Natural killer cell (primary cell): ENCODE measurements at places on chromosomes 4 and X.

DNA sequence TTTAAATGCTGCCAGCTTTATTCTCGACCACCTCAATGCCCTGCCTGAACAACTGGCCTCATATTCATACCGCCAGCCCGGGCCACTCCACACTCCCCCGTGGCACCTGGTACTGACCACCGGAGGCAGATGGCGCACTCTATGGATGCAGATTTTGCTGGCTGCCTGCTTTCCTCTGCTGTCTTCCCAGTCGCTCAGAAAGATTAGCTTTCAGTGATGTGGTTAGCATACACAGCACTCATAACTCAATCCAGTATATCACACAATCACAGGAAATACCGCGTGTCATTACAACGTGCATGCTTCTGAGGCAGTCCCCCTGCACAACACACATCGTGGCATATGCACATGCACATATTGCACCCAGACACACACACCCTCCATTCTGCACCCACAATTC lies 147.2 kb upstream of the BCOR start:
- peak; percentile 32 for DNase-seq

GRCh38 chr4:143230683-143231082 lies 46.0 kb downstream of the USP38 start:
- no peak for DNase-seq

DNA sequence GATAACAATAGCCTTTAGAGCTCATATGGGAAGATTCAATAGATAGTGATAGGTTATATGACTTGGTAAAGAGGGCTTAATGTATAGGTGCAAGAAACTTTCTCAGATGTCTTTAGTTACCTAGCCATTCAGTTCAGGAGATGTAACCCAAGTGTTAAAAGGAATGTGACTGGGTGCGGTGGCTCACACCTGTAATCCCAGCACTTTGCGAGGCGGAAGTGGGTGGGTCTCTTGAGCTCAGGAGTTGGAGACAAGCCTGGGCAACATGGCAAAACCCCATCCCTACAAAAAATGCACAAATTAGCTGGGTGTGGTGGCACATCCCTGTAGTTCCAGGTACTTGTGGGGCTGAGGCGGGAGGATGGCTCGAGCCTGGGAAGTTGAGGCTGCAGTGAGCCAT lies 7.9 kb downstream of the TET2 start:
- DNase-seq, result no peak

DNA sequence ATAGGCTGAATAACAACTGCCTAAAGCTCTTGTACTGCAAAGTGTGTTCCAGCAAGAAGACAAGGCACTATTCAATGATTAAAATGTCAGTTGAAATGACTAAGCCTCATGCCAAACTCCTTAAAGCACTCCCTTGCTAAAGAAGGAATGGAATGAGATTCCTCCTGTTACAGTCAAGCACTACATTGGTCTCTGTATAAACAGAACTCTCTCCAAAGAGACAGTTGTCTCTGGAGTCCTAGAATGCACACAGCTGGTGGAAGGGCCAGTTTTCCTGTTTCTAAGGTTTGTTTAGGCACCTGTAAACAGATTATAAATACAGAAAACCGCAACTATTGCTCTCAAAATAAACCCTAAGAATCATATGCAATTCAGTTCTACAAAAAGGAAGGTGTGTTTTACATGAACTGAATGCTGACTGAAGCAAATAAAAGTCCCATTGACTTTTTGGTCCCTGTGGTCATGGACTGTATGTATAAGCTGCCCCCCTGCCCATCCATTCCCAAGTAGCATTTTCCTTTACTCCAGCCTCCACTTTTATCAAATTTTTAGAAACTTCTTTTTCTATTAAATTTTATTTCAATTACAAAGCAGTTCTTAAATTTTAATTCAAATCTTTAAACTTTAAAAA lies 47.0 kb downstream of the FAT1 start:
- no peak for DNase-seq

DNA sequence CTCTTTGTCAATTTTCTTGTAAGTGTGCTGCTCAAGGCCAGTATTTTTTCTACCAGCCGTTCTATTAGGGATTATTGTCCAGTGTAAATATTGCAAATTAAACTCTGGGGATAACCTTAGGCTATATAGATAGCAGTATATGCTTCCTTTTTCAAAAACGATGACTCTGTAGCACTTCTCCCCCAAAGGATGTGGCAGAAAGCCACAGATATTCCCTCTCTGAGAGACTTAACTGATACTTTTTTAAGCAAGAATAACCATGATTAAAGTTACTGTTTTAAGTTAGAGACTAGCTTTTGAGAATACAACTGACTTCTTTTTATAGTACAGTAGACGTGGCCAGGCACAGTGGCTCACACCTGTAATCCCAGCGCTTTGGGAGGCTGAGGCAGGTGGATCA lies 130.0 kb downstream of the FHIP1A start:
- no peak for DNase-seq

DNA sequence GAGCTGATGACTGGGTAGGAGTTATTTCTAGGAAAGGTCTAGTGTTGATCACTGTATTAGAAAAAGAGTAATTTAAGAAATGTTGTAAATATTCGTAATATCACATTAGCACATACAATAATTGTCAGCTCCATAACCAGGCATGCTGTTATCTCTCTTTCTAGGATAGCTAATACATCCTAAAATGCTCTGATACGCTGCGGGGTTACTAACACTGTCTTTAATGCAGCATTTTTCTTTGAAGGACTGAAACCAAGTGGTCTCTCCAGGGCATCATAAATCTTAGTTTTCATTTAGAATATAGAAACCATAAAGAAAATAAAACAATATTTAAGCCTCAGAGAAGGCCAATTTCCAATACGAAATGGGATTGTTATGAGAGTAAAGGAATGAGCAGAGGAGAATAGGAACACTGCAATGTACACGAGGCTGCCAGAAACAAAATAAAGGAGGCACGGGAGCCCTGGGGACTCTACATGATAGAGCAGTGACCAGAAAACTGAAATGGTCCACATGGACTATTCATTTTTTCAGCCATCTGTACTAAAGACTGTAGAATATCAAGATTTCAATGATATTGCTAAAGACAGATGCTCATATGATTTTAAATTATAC lies 1606.7 kb upstream of the AGA start:
- DNase-seq, result no peak

DNA sequence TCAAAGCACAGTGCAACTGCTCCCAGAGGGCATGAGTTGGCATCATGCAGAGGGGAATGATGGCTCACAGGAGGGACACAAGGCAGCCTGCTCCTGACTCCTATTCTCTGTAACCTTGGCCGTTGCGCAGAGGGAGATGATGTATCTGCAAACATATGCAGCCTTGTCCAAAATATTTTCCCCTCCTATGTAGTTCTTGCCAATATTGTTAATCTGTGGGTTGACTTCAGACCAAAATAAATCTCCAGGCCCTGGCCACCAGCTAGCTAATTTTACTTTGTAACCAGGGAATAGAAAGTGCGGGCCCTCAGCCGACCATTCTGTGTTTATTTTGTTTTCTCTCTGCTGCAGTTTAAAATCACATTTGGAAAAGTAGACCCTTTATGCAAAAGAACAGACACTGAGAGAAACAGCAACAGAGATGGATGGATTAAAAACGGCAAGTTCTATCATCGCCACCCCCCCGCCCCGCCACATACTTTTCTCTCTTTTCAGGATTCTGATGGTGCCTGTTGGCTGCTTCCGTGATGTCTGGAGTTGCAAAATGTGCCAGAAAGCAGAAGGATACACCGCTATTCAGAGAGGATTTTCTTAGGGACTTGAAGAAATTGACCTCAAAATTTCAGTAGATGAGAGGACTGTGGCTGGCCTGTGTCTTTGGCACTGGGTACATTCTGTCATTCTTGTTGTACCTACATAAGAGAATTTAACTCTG lies 185.3 kb upstream of the BCOR start:
- DNase-seq, result no peak

DNA sequence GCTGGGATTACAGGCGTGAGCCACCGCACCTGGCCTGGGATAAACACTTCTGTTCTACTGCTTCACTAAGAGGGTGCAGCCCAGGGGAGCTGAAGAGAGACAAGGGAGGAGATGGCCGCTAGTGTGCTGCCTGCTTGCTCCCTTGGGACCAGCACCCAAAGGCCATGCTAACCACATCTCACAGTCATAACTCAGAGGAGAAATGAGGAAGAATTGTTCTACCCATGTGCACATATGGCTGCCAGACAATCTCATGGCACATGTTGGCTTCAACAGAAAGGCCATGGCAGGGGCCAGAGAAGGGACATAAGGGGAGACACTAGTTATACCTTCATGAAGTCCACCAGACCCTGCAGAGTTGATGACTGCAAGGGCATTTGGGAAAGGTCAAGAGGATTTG lies 22.4 kb downstream of the CLDN22 start:
- no peak for DNase-seq
